ENCODE measurements at places on chromosomes 6 and 20.
A peak's percentile ranks its signal among the peaks of the same experiment; 100 is the strongest.

GRCh38 chr6:17042422-17043147, 59.3 kb upstream of the STMND1 start:
- peak; percentile 34 for DNase-seq

- DNase-seq = no peak
Measured at GRCh38 chr6:5989141-5989723, 17.5 kb downstream of the NRN1 start.

DNA sequence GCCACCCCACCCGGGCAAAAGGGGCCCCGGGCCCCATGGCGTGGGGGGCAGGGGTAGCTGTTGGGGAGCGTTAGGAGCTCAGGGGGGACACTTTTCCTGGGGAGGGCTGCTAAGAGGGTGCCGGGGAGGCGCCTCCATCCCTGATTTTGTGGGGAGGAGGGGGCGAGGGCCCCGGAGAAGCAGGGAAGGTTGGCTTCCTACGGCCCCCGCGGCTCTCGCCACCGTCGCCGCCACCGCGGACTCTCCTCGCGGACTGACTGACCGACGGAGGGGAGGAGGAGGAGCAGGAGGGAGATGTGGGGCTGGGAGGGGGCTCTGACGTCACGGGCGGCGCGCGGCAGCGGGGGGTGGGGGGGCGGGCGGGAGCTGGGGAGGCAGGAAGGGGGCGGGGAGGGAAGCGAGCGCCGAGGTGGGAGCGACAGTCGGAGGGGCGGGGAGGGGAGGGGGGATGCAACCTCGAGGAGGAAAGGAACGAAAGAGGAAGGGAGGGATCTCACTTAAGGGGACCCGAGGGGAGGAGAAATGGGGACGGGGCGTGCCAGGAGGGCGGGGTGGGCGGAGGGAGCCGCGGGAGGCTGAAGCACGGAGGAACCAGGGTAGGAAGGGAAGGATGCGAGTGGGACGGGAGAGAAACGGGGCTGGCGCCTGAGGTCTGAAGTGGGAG, 5.1 kb downstream of the GABBR1 start:
- no peak for DNase-seq

DNA sequence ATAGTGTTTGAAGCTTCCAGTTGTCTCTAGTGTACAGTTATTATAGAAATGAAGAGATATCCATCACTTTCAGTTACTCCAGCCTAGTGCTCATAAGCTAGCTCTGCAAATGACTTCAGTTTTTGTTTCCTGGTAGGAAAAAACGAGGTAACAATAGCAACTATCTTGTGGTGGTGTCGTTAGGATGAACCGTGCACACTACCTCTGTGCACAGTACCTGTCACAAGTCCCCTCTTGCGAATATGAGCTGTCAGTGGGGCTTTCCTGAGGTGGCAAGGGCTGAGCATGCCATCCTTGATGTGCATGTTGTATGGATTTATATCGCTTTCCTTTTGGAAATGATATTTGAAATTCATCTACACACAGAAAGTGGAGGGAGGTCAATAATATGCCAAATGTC, 151.8 kb downstream of the ARID1B start:
- DNase-seq = no peak

DNA sequence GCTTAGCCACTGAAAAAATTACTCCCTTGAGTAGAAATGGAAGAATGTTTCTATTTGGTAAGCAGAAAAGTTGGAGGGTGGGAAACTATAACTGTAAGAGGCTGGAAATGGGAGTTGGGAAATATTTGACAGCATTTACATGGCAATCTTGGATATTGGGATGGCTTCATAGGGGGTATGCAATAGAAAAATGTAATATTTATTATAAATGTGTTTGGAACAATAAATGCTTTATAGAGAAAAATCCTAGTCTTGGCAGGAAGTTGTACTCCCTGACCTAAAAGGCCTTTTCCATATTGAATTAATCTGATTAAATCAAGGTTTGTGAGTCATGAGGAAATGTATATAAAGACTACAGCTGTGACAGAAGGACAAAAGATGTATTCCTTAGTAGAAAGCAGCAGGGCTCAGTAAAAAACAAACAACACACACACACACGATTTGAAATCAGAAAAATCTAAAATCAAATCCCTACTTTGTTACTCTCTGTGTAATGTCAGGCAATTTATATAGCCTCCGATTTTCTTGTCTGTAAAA, 272.3 kb downstream of the CD109 start:
- DNase-seq = no peak
